HTR-8/SVneo (cell line): ENCODE measurements at places on chromosomes 4 and X.
A peak's percentile ranks its signal among the peaks of the same experiment; 100 is the strongest.

DNA sequence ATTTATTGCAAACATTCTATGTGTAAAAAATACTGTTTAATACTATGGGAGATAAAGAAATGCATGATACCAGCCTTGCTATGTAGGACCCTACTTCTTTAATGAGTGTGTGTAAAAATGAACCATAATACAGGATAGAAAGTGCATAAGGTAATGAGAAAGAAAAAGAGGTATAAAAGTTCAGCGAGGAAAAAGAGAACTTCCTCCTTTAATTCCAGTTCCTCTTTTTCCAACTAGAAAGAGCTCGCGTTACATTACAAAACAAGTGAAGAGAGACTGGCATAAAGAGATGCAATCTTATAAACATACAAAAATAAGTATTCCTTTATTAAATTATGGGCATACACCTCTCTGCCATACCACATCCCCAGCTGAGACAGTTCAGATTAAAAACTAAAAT, 77.4 kb downstream of the ANKRD17 start:
- DNase-seq = no peak

- peak; percentile 63 for DNase-seq
Observed at GRCh38 chrX:2710041-2710840, 19.1 kb downstream of the CD99 start.

- DNase-seq = peak; percentile 49
Observed at GRCh38 chr4:57426779-57427395, 316.7 kb upstream of the IGFBP7 start.

DNA sequence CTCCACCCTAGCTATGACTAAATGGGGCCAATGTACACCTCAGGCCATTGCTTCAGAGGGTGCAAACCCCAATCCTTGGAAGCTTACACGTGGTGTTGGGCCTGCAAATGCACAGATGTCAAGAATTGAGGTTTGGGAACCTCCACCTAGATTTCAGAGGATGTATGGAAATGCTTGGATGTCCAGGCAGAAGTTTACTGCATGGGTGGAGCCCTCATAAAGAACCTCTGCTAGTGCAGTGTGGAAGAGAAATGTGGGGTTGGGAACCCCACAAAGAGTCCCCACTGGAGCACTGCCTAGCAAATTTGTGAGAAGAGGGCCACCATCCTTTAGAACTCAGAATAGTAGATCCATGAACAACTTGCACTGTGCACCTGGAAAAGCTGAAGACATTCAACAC, 284.1 kb downstream of the ANTXR2 start:
- no peak for DNase-seq

- no peak for DNase-seq
Observed at GRCh38 chrX:11967986-11968869, 170.0 kb upstream of the FRMPD4 start.

DNA sequence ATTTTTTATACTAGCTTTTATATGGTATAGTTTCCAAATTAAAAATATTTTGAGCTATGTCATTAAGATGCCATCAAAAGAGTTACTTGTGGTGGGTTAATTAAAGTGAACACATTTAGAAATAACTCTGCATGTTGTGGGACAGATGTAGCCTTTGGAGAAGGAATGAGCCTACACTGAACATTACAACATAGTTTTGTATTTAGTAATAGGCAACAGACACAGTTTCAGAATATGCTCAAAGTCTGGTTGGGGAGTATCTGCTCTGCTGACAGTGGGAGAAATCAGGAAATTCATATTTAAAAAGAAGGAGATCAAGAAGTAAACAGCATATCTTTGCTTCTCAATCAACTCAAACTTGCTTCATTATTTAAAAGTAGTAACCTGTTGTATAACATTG, 23.7 kb downstream of the EMCN start:
- no peak for DNase-seq

GRCh38 chr4:175234162-175234561, 316.0 kb downstream of the ADAM29 start:
- DNase-seq = no peak
